Chondrocyte (in vitro differentiated cells): ENCODE measurements at places on chromosomes 4 and X. TPM values are rescaled to one million over a fixed set of nuclear protein-coding genes. Genes with fewer than 3 reads are reported as not detected.
A peak's percentile ranks its signal among the peaks of the same experiment; 100 is the strongest.

GRCh38 chr4:53866055-53866454 is 198.3 kb downstream of the CHIC2 start:
- DNase-seq: no peak

DNA sequence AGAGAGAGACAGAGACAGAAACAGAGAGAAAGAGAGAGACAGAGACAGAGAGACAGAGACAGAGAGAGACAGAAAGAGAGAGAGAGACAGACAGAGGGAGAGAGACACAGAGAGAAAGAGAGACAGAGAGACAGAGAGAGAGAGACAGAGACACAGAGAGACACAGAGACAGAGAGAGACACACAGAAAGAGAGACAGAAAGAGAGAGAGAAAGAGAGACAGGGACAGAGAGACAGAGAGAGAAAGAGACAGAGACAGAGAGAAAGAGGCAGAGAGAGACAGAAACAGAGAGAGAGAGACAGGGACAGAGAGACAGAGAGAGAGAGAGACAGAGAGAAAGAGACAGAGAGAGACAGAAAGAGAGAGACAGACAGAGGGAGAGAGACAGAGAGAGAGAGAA is 52.9 kb downstream of the CRLF2 start:
- no peak for DNase-seq

GRCh38 chr4:121278811-121279368 is 101.9 kb downstream of the QRFPR start:
- no peak for DNase-seq

DNA sequence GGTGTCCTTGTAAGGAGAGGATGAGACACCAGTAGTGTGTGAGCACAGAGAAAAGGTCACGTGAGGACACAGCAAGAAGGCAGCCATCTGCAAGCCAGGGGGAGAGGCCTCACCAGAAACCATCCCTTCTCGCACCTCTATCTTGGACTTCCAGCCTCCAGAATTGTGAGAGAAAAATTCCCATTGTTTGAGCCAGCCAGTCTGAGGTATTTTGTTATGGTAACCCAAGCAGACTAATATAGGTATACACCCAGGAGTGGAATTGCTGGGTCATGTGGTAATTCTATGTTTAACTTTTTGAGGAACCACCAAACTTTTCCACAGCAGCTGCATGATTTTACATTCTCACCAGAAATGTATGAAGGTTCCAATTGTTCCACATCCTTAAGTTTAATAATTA is 25.6 kb downstream of the ZDHHC9 start:
- DNase-seq: no peak

DNA sequence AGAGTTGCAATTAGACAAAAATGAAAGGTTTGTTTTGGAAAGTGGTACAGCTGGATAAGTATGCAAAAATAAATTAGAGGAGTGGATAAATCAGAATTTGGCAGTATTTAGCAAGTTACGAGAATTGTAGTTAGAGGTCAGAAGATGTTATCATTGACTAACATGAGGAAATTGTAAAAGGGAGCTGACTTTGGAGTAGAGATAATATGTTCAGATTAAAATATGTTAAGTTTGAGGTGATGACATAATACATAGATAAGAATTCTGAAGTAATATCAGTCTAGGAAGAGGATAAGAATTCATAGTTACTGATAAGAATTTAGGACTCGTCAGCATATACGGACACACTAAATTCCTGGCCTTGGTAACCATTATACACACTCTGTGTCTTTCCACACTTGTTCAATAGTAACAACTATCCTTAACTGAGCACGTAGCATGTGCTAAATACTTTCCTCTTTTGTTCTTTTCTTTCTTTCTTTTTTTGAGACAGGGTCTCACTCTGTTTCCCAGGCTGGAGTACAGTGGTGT is 4.1 kb upstream of the EPGN start:
- no peak for DNase-seq

GRCh38 chr4:139664442-139664841 is 1.2 kb upstream of the MGST2 start:
- DNase-seq: no peak

DNA sequence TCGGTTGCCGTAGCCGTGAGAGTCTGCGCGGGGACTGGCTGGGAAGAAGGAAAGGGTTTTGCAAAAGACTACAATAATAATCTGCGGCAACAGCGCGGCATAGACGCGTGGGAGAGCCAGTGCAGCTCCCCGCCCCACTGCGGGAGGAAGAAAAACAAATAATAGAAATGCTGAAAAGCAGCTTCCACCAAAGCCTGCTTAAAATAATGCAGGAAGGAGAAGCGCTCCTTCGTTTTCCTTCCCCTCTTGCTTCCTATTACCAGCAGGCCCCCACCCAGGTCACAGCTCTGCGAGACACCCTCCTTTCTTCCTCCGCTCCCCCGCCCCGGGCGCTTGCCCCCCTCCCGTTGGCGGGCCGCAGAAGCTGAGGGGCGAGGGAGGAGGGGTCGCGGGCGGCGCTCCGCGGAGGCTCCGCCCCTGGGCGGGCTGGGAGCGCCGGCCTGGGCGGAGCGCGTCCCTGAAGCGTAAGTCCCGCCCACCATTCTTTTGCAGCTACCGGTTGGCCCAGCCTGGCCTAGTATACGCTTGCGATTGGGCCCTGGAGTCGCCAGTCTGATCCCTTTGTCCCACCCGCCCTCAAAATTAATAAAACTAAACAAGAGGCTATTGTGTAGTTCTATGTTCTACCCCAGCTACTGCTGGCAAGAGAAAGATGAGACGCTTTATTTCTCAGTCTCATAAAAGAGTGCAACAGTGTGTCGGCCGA is 636 bp upstream of the AMOT start:
- no peak for DNase-seq

DNA sequence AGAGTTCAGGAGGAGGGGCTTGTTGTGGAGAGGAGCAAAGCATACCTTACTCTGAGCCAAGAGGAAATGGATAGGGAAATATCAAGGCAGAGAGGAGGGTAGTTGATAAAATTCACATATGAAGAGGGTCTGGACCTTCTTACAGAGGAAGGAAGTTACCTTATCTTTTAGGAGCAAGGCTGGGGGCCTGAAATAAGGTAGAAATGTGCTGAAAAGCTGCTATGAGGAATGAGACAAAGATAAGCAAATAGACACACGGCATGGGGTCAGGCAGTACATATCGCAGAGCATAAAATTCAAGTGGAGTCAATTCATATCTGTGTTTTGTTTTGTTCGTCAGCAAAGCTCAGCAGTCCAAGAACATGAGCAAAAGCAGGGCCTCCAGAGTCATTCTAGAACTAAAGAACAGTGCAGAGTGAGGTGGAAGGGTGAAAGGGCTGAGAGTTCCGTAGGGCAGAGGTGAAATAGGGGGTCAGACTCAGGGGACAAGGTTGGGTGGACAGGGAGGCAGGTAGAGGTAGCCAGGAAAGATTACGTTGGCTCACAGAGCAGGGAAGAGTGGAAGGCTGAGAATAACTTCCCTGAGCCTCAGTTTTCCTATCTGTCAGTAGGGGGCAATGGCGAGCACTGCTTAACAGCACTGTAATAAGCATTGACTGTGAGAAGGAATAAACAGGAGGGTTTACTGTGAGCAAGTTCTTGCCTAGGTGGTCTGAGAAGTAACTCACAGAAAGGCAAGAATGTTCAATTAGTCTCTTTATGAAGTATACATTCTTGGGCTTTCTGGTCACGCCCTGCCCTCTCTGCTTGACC is 9.2 kb downstream of the VSIG4 start:
- no peak for DNase-seq

- no peak for DNase-seq
Measured at GRCh38 chr4:171639540-171639939, 173.7 kb upstream of the GALNTL6 start.

DNA sequence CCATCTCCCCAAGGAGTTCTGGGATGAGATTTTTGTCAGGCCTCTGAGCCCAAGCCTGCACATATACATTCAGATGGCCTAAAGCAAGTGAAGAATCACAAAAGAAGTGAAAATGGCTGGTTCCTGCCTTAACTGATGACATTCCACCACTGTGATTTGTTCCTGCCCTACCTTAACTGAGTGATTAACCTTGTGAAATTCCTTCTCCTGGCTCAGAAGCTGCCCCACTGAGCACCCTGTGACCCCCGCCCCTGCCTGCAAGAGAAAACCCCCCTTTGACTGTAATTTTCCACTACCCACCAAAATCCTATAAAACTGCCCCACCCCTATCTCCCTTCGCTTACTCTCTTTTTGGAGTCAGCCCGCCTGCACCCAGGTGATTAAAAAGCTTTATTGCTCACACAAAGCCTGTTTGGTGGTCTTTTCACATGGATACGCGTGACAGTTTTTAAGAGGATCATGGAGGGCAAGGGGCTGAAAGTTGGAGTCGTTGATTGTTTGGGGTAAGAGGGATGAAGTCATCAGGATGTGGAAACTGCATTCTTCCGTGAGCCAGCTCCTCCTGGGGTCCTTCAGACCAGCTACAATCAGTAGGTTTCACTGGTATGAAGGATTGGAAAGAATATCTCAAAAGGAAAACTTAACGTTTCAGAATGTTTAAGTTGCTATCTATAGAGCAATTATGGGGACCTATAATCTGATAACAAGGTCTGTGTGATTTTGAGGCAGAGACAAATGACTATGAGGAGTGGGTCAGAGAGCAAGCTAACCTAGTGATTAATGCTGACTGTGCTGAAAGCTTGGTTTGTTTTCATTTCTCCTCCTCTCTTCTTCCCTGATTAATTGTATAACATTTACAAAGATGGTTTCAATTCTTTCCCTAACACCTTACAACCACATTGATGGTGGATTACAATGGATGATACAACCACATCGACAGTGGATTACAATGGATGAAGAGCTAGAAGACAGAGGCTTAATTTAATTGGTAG is 28.6 kb upstream of the MAGEA11 start:
- no peak for DNase-seq

GRCh38 chr4:5051278-5052203 is at the start of gene STK32B:
Gene STK32B (plus strand): TSS chr4:5051480.
- peak; percentile 90 for DNase-seq

DNA sequence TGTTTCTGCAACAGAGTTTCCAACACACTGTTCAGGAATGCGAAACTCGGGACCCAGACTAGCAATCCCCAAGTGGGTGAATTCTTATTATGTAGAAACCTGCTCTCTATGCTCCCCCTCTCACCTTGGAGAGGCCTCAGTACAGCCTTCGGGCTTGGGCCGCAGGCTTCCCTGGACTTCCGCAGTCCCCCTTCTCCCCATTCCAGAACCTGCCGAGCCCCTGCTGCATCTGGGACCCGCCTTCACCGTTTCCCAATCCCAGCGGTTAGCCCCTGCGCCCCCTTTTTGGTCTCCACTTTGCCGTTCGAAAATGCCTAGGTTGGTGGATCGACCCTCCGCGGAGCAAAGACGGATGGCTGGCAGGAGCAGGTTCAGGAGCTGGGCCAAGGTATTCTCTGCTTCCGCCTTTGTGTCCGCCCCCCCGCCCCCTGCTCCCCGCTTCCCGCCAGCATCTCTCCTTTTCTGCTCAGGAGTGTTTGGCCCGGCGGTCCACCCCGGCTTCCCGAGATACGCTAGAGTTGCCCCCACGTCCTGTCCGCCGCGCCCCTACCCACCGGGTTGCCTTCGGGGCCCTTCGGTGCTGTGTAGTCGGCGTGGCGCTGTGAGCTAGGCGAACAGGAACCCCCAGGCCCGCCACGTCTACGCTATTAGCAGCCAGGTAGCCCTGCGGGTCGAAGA is 11.5 kb downstream of the HAND2 start:
- no peak for DNase-seq

- DNase-seq: no peak
Measured at GRCh38 chr4:21013501-21013900, 313.2 kb downstream of the PACRGL start.

DNA sequence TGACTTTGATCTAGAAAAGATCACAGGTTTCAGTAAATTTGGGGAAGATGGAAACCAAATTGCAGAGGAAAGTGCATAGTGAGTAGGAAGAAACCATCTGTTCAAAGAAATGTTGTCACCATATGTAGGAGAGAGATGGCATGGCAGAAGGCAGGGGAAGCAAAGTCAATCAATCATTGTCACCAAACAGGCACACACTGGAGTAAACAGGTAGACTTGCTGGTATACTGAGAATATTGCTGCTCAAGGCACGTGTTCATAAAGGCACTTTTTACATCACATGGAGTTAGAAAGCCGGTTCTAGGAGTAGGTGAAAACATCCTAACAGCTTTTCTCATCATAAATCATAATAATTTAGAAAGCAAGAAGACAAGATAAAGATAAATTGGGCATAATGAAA is 550.5 kb upstream of the FAT1 start:
- no peak for DNase-seq

DNA sequence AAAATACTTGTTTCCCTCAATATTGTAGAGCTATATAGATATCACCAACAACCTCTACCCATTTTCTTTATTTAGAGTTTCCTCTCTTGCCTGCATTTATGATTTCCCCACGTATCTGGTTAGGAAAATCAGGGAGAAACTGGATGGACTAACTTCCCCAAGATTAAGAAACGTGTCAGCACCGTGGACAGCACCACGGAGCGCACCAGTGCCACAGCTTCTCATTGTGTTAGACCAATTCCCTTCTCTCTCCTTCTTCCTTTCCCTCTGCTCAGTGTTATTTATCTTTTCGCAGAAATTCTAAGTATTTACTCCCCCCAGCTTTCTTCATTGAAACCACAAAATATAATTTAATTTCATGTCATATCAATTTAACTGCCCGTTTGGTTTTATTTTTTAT is 568.6 kb upstream of the BOD1L1 start:
- DNase-seq: no peak

DNA sequence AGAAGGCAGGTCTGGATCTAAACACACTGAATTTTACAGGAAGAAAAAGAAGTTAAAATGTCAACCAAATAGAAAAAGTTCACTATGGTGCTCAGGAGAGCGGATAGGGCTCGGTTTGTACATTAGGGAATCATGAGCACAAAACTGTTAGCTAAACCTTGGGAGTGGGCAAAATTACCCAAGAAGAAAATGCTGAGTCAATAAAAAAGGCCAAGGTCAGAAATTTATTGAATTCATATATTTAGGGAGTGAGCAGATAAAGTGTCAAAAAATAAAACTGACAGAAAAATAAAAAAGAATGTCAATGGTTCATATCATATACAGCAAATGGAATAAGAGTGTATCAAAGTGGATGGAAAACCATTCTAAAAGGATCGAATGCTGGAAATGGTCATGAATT is 452.5 kb upstream of the SMIM31 start:
- DNase-seq: no peak

GRCh38 chr4:184309241-184310170 is 91.8 kb upstream of the ENPP6 start:
- no peak for DNase-seq

- no peak for DNase-seq
Measured at GRCh38 chr4:112060212-112060611, 85.0 kb upstream of the FAM241A start.

DNA sequence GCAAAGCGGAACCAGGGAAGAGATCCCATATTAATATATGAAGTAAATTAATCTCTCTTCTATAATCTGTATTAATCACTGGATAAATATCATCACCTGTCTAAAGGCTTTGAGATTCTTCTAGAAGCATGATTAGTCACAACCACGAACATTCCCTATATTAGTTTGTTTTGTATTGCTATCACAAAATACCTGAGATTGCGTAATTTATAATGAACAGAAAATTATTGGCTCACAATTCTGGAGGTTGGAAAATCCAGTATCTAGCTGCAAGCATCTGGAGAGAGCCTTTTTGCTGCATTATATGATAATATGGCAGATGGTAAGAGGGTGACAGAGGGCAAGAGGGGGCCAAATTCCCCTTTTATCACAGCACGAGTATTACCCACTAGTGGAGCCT is 532.6 kb upstream of the EPHA5 start:
- DNase-seq: no peak

The AWAT2 gene
- total RNA-seq: not detected in 3 replicates

The CXXC4 gene
- total RNA-seq: 0.05 TPM in 1 of 3 replicates, not detected in the others

The MGARP gene
- 2.6 to 3.5 TPM (median 3.4 TPM) in 3 replicates for total RNA-seq

The SLC2A9 gene
- 0.72 to 0.95 TPM in 2 of 3 replicates, not detected in the other for total RNA-seq

The FMR1NB gene
- not detected in 3 replicates for total RNA-seq
